Tibial nerve (tissue), 4 donors: ENCODE measurements at places on chromosomes 3 and 15. TPM values are rescaled to one million over a fixed set of nuclear protein-coding genes. Genes with fewer than 3 reads are reported as not detected.

The NFKBIZ gene
- 91.0 TPM for total RNA-seq

The SMC4 gene
- 15.3 TPM for total RNA-seq

The SENP2 gene
- total RNA-seq, result 84.9 TPM

The GMPPB gene
- 30.9 TPM for total RNA-seq

GRCh38 chr3:133527081-133527715 lies 46.3 kb upstream of the CDV3 start:
- DNase-seq, result no peak

- DNase-seq, result no peak
Measured at GRCh38 chr3:46286947-46287565, 44.8 kb downstream of the CCR3 start.

DNA sequence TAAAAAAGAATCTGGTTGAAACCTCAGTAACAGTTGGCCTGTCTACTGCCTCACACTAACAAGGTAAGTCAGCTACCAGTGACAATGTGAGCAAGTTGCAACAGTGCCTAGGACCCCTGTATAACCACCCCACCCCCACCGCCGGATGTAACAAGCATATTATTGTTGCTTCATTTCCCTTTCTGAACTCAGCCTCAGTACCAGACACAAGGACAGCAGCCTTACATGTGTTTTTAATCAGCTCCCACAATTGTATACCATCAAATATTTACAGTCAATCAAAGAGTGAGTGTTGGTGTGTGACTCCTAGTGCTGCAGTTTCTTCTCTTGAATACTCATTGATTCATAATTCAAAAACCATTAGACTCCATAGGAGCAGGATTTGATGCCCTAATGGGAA lies 96.4 kb downstream of the PYDC2 start:
- no peak for DNase-seq

DNA sequence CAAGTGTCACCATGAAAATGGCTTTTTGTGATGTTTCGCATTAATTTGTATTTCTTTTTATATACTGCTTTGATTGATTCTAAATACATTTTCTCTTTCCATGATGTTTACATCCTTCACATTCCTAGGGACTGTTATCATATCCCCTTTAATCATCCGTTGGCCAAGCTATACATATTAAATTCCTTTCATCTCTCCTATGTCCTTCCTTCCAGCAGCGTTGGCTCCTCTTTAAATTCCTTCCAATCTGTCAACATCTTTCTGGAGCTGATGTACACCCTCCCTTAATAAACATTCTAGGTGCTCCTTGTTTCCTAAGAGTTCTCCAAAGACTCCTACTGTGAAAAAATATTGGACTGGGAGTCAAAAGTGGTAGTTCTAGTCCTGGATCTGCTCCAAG lies 87.8 kb downstream of the IGF2BP2 start:
- DNase-seq, result no peak

DNA sequence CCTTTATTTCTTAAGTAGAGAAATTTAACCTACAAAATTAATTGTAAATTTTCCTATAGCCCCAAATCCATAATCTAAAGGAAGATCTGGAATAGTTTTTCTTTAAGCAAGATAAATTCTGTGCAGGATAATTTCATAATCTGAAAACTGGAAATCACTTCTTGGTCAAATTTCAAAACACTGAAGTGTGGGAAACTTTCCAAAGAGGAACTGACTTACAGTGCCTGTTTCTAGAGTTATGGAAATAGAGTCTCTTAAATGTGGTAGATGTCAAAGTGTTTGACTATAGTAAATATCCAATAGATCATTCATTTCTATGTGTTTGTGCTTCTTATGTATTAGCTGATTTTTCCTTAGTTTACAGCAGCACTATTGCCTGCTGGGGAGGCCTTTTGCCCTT lies 1.6 kb upstream of the P2RY13 start:
- DNase-seq, result no peak

DNA sequence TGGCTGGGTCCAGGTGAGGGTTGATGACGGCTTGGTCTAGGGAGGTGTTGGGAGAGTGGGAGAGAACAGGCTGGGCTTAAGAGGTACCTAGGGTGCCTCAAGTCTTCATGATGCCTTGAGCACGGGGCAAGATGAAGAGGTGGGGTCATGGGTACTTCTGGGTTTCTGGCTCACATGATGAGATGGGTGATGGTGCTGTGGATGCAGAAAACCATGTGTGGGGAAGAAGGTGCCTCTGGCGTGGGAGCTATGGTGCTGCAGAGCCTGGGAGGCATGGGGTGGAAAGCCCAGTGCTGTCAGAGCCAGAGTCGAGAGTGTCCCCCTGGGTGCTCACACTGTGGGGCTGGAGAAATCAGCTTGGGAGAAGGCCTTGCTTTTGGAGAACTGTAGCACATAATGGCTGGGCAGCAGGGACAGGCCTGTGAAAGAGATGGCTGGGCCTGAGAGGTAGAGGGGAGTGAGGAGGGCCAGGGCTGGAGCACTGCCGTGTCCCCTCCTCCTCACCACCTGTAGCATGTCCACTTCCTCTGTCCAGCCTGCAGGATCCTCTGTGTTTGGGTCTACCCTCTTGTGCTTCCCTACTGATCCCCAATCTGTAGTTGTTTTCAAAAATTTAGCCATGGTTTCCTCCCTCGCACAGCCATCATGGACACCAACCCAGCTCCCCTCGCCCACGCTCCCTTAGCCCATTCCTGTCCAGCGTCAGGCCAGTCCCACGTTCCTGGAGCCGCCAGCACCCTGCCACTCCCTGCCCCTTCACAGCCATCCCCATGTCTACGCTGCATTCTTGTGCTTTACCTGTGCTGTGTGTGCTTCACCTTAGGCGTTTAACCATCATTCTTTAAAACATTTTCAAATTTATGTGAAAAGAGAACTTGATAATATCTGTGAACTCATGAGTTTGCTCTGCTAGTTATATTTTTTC lies 132.0 kb downstream of the EEFSEC start:
- no peak for DNase-seq

GRCh38 chr15:42146551-42147430 lies 9.6 kb downstream of the PLA2G4F start:
- no peak for DNase-seq

DNA sequence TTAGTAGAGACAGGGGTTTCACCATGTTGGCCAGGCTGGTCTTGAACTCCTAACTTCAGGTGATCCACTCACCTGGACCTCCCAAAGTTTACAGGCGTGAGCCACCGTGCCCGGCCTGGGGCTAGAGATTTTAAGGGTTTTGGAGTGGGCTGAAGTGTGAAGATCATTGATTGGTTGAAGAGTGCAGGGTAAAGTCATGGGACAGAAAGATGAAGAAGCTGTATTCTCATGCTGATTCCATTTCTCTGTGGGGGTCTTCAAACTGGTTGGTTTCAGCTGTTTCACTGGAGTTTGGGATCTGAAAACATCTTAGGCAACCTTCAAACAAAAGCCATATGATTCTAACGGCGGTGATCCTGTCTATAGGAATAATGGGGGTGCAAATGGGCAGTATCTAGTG lies 52.1 kb downstream of the GATM start:
- no peak for DNase-seq

GRCh38 chr15:45637141-45637540 lies 2.3 kb downstream of the SQOR start:
- no peak for DNase-seq

GRCh38 chr3:115325539-115325938 lies 178.5 kb upstream of the ZBTB20 start:
- no peak for DNase-seq
